Stimulated activated CD4-positive, alpha-beta T cell treated with anti-CD3 and anti-CD28 coated beads, Interleukin-4, amount 100 ng/mL, for 24 hours (primary cell): ENCODE measurements at places on chromosomes 6 and 20.
A peak's percentile ranks its signal among the peaks of the same experiment; 100 is the strongest.

GRCh38 chr6:2186516-2186915 lies 58.9 kb downstream of the GMDS start:
- DNase-seq = peak; percentile 50

DNA sequence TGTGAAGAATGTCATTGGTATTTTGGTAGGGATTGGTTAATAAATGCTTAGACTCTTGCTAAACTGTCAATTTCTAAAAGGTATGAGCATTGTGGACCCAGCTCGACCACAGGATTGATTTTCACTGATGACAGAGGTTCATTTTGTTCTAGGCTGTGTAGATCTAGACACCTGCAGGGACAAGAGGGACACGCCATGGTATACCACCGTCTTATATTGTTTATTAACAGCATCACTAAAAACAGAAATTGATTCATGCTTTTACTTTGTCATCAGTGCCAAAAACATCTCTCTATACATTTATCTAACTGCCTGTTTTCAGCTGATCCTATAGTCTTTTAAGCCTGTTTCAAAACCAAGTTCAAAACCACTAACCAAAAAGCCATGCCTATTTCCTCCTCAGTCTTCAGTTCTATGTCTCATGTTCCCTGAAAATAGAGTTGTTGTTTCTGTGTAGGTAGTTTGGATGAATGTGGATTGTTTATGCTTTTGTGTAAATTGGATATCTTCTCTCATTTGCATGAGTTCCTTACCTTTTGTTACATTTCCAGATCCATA lies 109.8 kb downstream of the JAG1 start:
- no peak for DNase-seq

GRCh38 chr20:10651227-10651990 lies 22.4 kb downstream of the JAG1 start:
- no peak for DNase-seq

DNA sequence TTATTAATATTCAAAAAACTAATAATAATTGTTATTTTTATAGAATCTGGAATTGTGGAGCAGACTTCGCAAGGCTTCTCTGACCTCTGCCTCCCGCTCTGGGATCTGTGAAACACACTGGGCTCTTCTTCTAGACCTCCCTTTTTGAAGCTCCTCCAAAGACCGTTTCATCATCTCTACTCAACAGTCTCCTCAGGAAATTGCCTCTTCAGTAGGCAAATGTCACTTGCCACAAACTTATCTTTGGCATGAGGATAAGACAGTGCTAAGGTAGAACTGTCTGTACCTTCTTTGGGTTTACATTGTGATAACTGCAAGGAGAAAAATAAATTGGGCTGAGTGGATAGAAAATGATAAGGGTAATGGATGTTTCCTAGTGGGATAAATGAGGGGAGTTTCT lies 2.3 kb upstream of the MAS1L start:
- no peak for DNase-seq

DNA sequence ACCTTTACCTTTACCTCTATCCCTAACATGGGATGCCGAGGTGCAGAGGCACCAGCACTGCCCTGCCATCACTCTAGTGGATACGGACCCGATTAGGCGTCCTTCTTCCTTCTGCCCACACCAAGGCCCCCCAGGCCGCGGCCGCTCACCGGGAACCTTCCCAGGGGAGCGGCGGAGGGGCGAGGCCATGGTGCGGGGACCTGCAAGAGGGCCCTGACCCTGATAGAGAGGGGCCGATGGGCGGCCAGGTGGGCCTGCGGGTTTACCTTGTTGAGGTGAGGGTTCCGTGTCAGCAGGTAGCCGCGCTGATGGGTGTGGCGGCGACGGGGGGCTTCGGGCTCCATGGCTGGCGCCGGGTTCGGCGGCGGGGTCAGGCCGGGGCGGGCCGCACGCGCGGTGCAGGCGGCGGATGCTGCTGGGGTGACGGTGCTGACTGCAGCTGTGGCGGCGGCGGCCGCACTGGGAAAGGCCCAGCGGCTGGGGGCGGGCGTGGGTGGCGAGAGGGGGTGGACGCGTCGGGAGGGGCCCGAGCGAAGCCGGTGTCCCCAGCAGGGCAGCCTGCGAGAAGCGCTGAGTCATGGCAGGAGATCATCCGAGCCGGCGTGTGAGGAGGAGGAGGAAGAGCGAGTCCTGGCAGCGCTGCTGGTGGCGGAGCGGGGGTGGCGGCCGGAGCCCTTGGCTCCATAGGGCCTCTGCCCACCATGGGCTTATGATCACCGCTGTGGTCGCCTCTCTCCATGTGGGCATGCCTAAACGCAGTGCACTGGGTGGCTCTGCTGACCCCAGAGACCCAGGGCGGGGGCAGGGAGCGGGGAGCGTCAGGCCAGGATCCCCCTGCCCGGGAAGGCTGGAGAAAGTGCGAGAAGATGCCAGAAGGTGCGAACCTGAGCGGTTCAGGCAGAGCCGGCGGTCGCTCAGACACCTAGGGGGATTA lies at the start of gene ME1:
ME1 (minus strand) TSS at position 441 of the 934 bp plus-strand sequence; CDS start at position 344, 97 bp downstream.
- DNase-seq = no peak

GRCh38 chr6:44138717-44139350 lies 11.5 kb downstream of the TMEM63B start:
- no peak for DNase-seq

GRCh38 chr6:21556968-21557721 lies 36.4 kb upstream of the SOX4 start:
- no peak for DNase-seq

DNA sequence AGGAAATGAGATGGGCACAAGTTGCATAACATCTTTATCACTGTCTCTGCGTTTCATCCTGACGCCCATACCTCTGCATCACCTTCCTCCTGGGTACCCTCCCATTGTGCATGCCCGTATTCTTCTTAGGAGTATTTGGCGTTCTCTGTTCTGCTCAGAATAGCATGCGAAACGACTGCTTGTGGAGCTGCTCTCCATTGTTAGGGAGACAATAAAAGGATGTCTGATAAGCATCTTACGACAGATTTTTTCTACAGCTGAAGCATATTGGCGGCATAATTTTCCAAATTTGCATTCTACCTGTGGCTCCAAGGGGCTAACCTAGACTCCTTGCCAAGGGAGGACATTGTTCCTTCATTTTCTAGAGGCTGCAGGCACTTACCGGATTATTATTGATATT lies 118.6 kb downstream of the EDN1 start:
- DNase-seq = no peak

DNA sequence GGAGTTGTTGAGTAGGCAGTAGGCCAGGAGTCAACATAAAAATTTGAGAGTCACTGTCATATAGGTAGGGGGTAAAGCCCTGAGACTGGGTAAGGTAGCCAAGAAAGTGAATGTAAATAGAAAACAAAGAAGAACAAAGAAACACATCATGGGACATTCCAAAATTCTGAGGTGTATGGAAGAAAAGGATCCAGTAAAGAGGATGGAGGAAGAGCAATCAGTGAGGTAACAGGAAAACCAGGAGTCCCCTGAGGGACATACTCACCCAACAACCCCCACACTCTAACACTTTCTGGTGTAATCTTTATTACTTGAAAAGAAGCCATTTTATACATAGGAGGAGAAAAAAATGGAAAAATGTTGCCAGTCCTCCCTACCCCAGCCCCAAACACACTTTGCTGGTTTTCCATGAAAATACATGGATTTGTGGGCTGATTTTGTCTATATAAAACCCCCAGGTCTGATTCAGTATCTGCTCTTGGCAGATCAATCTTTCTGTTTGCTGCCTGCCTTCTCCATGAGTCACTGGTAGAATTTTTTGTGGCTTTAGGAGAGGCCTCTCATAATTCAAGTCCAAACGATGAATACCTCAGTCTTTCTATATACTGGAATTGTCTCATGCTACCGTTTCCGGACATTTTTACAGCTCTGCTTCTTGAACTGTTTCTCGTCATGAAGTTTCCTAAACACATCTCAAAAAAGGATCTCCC lies 271.4 kb upstream of the MAN1A1 start:
- DNase-seq = no peak

DNA sequence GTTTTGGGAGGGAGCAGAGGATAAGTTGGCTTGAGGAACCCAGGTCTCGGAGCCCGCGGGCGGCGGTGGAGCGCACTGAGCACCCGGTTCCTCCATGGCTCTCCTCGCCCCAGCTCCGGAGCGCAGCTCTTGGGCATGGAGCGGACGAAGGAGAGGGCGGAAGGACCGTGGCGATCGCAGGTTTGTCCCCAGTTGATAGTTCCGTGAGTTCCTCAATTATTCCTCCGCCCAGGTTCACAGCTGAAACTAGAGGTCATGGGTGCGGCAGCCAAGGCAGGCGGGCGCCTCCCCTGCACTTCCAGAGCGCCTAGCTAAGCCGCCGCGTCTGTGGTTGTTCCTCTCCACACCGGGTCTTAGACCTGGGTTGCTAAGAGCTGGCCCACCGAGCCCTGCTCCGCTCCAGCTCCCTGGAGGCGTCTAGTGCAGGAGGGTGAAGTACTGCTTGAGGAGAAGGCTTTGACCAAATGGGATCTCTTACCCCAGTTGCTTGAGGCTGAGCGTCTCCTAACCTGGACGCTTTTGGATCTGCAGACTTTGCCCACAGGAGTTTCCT lies at the start of gene HTR1B:
HTR1B (minus strand) TSS at position 184 of the 553 bp plus-strand sequence; CDS start at position 96, 88 bp downstream.
- DNase-seq = no peak

DNA sequence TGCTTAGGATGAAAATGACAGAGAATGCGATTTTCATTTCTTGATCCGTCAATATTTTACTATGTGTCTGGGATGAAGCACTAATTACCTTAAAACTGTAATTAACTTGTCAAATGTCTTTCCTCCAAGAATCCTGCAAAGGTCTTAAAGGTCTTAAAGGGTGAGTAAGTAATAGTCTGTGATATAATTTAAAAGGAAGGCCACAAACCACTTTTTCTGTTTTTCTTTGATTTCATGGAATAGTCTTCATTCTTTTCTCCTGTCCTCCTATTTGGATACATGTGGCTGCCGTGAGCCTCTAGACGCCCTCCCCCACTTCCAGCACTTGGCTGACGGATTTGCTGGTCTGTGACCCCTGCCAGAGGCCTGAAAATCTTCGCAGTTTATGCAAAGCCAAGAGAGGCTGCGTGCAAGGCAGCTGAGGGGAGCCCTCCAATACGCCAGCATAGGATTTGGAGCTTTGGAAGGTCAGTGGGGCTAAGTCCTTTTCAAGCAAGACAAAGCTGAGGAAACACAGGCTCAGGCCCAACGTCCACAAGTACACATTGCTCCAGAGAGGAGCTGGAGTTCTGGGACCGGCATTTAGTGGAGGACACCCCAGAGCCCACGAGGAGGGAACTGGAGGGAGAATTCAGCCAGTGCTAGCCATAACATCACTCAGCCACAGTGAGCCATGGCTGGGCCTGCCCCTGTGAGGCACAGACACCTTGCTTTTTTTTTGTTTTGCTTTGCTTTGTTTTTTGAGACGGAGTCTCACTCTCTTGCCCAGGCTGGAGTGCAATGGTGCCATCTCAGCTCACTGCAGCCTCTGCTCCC lies 382.6 kb downstream of the SMOC2 start:
- DNase-seq = no peak
